ENCODE measurements at places on chromosomes 4 and X.

GRCh38 chr4:40607221-40607620 is 22.4 kb downstream of the RBM47 start:
- no peak for DNase-seq

GRCh38 chr4:78661921-78662521 is 110.5 kb downstream of the ANXA3 start:
- DNase-seq, result no peak

- DNase-seq, result no peak
Measured at GRCh38 chrX:2395261-2395992, 105.3 kb downstream of the DHRSX start.

GRCh38 chr4:52566136-52567031 is 92.7 kb downstream of the USP46 start:
- no peak for DNase-seq

- DNase-seq, result no peak
Measured at GRCh38 chr4:15294202-15294601, 133.6 kb upstream of the C1QTNF7 start.

DNA sequence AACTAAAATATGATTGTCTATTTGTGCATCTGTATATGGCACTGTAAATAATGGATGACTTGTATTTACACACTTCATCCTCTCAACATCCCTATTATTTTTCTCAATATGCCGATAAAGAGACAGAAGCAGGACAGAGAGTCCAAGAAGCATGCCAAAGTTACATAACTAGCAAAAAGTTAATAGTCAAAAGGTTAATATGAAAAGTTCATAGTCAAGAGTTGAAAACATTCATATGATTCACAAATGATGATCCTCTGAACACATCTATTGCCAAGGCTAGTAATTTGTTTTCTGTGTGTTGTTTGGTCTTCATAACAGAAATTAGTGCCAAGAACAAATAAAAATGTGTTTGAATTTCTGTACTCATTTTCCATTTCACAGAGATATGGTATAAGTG is 231.0 kb downstream of the ADAMTS3 start:
- DNase-seq, result no peak

All from stimulated activated naive CD4-positive, alpha-beta T cell treated with Interleukin-2 at 50 U/mL for 16 hours (primary cell).